ENCODE measurements at places on chromosomes 5 and 9.

DNA sequence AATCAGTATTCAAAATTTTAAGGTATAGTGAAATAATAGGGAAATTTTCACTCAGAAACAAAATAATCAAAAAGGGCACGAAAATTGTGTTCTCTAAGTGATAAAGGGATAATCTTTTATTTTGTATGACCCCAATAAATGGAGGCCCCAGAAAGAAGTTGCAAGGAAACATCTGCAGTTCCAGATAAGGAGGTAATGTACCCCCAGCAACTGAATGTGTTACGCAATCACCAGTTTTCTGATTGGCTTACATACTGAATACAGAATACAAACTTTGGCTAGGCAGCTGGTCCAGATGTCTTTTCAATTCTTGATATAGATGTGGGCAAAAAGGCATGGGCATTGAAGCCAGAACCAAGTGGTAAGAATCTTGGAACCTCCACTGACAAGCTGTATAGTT, 1.7 kb upstream of the TOPORS start:
- DNase-seq: no peak

DNA sequence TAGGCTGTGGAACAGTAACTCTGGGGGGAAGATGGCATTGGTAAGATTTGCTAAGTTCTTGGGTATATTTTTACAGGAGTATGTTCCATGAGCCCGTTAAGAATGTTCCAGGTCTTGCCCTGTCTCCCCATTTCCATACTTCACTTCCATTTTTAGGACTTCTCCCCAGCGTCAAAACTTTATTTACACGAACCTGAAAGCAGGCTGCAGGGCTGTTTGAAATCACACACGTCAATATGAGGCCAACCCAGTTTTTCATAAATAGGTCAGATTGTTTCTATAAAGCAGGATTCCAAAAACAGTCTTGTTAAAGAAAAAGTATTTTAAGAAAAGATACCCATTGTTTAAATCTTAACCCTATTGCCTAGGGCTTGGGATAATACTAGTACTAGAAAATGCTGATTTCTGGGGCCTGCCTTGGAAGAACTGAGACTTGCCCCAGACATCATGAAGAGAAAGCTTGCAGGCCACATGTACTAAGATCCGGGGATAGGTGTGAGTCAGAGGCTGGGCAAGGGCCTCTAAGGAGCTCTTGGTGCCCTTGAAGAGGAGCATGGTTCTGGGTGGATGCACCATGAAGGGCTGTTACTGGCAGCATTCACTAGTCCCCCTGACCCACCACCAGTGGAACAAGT, 24.2 kb downstream of the TRIO start:
- no peak for DNase-seq

DNA sequence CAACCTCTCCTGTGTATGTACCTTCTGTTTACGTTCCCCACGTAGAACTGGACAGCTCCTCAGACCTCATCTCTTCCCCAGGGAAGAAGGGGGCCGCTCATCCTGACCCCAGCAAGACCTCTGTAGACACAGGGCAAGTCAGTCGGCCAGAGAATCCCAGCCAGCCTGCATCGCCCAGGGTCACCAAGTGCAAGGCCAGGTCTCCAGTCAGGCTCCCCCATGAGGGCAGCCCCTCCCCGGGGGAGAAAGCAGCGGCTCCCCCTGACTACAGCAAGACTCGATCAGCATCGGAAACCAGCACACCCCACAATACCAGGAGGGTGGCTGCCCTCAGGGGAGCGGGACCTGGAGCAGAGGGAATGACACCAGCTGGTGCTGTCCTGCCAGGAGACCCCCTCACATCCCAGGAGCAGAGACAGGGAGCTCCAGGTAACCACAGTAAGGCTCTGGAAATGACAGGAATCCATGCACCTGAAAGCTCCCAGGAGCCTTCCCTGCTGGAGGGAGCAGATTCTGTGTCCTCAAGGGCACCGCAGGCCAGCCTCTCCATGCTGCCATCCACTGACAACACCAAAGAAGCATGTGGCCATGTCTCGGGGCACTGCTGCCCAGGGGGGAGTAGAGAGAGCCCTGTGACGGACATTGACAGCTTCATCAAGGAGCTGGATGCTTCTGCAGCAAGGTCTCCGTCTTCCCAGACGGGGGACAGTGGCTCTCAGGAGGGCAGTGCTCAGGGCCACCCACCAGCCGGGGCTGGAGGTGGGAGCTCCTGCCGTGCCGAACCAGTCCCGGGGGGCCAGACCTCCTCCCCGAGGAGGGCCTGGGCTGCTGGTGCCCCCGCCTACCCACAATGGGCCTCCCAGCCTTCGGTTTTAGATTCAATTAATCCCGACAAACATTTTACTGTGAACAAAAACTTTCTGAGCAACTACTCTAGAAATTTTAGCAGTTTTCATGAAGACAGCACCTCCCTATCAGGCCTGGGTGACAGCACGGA, 86.7 kb downstream of the GOLPH3 start:
- no peak for DNase-seq

DNA sequence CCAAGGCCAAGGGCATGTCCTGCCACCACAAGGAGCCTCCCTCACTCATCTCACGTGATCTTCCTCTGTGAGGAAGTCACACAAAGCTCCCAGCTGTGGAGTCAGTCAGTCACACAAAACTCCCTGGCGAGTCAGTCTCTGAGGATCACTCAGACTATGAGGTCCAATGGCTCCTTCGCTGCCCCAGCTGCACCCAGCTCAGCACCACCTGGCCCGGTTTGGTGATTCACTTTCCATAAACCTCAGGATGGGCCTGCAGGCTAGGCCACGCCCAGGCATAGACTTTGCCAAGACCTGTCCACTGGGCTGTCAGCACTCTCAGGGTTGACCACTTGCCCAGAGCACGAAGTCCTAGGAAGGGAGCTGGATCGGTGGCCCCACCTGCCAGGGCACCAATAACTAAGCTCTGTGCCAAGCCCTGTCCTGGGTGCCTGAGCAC, 233.8 kb downstream of the HSPA4 start:
- no peak for DNase-seq

GRCh38 chr5:138495351-138495750, 30.1 kb downstream of the EGR1 start:
- DNase-seq: no peak

DNA sequence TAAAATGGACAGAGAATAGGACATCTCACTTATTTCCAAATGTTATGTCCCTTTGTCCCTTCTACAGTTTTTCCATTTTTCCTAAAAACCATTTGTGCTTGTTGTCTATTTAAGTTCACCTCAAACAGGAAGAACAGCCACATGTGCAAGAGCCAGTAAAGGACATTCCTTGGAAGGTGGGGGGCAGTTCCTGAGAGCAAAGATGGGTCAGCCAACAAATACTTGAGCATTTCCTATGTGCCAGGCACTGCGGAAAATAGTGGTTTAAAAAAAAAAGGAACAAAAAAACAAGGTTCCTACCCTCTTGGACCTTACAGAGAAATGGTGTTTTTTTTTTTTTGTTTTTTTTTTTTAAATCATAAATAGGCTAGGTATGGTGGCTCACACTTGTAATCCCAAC, 26.8 kb downstream of the ANP32B start:
- no peak for DNase-seq

DNA sequence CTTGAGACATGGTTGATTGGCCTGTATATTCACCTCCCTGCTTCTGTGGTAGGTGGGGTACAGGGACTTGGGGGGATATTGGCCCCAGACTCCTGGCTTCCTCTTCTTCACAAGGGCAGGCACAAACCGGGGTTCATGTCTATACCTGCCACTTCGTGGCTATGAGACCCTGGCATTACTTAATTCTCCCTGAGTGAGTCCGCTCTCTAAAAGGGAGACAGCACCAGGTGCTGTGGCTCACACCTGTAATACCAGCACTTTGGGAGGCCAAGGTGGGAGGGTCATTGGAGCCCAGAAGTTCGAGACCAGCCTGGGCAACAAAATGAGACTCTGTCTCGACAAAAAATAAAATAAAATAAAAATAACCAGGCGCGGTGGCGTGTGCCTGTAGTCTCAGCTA, 178.5 kb downstream of the GABBR2 start:
- DNase-seq: no peak

GRCh38 chr5:147920420-147921030, 14.2 kb upstream of the C5orf46 start:
- no peak for DNase-seq

- no peak for DNase-seq
Measured at GRCh38 chr5:89105836-89106235, 222.9 kb upstream of the MEF2C start.

- no peak for DNase-seq
Measured at GRCh38 chr5:166570865-166571264, 1720.6 kb upstream of the WWC1 start.

DNA sequence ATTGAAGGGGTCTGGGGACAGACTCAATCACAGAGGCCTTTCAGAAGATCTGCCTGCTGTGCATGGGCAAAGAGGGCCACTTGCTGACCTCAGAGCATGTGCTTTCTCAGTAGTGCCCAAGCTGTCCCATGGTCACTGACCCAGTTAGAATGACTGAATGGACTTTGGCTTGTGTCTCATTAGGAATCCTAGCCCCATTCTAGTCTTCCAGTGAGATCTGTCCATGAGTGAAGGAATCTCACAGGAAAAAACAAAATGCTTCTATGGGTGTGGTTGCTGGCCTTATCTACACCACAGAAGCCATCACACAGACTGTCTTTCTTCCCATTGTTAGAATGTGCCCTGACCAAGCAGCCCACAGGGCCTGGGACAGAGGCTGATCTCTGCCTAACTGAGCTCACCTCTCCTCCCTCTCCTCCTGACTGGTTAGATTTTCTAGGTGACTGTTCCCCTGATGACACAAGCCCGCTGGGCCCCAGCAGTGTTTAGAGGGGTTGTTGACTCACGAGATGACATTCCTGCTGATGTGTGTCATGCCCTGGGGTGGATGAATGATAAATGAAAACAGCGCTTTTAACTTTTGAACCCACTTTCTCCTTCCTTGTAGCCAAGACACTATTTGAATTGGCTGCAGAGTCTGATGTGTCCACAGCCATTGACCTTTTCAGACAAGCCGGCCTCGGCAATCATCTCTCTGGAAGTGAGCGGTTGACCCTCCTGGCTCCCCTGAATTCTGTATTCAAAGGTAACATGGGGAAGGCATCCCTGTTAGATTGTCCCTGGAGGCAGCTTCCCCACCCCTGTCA, 24.8 kb downstream of the TGFBI start:
- DNase-seq: no peak

DNA sequence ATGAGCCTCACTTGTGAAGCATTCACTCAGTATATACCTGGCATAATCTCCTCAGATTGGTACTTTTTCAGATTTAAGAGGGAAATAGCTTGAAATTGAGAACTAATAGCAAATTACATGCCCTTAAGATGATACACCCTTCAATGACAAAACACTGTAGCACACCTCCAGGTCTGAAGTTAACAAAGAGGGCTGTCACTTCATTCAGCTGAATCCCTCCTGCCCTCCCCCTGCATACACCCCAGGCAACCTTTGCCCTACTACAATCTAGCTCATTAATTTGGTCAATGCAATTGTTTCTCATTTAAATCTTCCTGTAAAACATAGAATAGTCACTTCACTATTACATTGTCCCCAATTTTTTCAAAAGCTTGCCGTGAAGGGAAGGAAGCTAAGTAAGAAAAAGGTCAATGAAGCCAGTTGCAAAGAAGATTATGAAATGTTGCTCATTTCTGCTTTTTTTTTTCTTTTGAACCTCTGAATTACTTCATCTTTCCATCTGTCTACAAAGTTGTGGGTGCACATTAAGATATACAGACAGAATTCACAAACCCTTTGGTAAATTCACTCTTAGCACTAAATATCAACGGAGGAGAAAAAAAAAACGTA, 294.8 kb upstream of the PTGER4 start:
- DNase-seq: no peak

DNA sequence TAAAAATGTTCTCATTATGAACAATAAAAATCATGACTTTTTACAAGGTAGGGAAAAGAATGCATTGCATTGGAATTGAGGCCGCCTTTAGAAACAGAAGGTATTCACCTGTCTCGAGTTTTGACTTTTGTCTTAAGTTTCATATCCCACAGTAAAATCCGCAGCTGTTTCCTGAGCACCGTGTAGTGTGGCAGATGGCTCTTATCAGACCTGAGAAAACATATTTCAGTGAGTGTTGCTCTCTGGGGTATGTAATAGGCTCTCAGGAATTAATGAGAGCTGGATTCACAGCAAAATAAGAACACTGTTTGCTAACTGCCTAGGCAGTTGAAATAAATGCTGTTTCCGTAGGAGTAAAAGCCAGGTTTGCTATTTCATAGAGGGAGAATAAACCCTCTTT, 221.4 kb downstream of the CFAP90 start:
- DNase-seq: no peak
